ENCODE measurements at places on chromosomes 5 and 9.

- no peak for DNase-seq
These were observed 8.1 kb downstream of the FAM193B start for GRCh38 chr5:177546258-177546741.

DNA sequence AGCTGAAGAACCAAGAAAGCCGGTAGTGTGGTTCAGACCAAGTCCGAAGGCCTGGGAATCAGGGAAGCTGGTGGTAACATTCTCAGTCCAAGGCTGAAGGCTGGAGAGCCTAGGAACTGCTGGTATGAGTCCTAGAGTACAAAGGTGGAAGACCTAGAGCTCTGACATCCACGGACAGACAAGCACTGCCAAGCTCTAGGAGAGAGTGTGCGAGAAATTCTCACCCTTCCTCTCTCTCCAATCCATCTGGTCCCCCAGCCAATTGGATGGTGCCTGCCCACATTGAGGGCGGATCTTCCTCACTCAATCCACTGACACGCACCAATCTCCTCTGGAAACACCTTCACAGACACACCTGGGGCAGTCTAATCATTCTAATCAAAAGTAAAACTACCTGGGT lies 19.7 kb upstream of the ADAMTS19 start:
- DNase-seq, result no peak

- DNase-seq, result no peak
These were observed 125.5 kb downstream of the DIRAS2 start for GRCh38 chr9:90517103-90517502.

GRCh38 chr9:36207546-36208012 lies 16.9 kb downstream of the CLTA start:
- no peak for DNase-seq

DNA sequence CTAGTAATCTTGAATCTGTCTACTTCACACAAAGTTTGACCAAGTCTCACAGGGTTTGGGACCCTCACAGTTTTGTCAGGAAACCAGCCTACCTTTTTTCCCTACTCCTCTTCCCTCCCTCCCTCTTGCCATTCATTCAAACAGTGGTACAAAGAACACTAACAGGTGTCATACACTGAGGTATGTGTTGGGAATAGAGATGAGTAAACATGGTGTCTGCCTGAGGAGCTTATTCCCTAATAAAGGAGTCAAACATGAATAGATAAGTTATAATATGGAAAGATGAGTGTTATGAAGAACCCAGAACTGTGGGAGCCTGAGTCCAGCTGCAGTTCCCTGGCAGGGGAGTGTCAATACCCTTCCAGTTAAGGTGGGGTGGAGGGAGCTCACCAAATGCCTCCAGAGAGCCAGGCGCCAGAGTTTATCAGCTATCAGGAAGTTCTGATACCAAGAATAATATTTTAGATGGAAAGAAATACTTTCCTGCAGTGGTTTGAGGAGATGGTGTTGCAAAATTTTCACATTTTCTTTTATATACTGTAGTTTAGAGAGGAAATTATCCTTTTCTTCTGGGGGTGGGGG lies 183.4 kb upstream of the NR3C1 start:
- no peak for DNase-seq

DNA sequence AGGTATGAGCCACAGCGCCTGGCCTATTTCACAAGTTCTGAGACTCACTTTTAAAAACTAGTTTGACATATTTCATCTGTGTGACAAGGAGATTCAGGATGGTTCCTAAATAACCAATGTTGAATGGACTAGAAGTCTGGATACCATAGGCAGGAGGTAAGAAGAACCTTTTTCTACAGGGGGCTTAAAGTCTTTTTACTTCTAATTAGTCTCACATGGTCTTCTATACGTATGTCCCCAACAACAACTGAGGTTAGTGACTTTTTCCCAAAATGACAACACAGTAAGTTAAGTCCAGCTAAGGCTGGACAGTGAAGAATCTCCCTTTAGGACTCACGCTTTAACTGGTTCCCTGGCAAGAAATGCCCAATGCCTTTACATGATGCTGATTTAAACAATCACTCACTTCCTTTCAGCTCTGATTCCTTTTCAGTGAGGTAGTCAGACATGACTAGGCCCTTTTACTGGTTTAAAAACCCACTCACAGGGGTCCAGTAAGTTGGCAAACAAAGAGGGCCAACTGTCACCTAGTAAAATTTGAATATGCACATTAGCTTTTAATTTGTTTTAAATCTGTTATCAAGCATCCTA lies 12.1 kb upstream of the HAUS6 start:
- no peak for DNase-seq

- no peak for DNase-seq
These were observed 102.6 kb downstream of the DAB2IP start for GRCh38 chr9:121753802-121754654.

- DNase-seq, result no peak
These were observed 223.4 kb downstream of the DOCK8 start for GRCh38 chr9:438066-438465.

DNA sequence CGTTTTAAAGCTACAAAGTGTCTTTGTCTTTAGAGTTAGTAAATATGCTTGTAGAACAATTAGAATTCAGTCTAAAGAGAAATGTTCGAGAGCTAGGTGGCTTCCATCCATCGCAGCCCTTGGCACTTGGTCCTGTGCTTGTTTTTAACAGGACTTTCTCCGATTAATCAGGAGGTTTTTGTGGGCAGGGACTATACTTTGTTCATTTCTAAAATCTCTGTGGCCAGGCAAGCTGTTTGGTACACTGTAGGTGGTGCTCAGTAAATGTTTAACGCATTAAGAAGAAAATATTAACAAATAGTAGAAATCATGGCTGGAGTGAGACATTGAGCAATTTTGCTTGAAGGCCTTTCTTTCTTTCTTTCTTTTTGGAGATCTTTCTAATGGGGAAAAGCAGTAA lies 20.8 kb downstream of the AGXT2 start:
- no peak for DNase-seq

DNA sequence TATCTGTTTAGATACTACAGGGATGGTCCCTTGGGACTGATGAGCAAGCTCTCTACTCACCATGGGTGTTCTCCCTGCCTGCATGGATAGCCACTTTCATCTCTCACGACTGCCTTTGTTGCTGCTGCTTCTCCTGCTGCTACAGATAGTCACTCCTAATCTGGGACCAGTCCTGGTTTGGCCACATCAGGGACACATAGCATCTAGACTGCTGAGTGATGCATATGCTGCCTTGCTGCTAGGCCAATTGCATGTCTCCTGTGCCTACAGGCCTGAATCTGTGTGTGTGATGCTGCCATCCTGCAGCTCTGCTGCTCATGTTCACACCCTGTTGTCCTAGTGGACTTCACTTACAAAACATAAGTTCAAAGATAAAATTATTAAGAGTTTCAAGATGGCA lies 297.1 kb downstream of the HCN1 start:
- DNase-seq, result no peak

DNA sequence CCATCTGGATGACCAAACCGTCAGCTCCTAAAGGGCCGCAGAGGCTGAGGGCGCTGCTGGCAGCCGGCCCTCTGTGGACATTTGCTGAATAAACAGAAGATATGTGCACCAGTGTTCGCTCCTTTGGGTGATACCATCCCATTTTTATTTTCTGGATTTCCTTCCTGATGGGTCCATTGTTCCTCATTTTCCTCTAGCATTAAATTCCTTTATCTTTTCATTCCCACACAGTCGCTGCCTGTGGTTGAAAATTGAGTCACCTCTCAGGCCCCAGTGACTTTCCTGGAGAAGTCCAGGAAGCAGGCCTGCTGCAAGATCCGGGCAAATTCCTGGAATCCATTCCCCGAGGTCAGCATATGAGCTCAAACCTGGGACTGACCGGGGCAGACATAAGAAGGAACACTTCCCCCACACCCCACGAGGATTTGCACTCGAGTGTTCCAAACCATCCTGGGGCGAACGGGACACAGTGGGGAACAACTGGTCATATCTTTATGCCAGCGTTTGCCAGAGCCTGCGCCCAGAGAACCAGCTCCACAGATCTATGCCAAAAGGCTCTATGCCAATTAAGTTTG lies 86.7 kb upstream of the PCA3 start:
- peak; percentile 35 for DNase-seq

GRCh38 chr9:70046274-70047070 lies 2.8 kb downstream of the MAMDC2 start:
- DNase-seq, result peak; percentile 46

- no peak for DNase-seq
These were observed 166.2 kb downstream of the DEPDC1B start for GRCh38 chr5:60533789-60534188.

DNA sequence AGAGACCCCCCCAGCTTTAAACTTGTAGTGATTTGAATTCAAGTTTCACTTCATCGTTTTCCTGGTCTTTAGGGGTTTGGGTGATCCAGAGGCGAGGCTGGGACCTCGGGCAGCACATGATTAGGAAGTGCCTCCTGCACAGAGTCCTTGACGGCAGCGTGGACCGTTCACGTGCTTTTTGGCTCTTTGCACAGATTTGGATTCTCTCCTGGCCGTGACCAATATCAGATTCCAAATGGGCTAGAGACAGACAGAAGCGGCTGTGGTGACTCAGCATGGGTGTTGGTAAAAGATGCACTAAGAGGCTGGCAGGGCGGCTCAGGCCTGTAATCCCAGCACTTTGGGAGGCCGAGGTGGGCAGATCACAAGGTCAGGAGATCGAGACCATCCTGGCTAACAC lies 117.2 kb upstream of the CACNA1B start:
- no peak for DNase-seq

DNA sequence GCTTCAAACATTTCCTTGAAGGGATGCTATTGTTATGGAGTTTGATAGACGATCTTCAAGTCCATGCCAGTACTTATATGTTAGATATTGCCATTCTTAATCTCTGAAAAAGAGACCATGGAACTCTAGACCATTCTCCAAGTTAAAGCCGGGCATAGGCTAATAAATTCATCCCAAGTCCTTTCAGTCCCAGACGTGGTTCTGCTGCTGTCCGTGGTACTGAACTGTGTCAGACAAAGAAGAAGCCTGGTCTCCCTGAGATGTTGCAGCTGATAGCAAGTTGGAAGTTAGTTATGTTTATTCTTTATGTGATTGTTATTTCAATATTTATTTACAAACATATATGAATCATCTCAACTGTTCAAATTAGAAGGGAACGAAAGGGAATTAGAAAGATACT lies 158.7 kb downstream of the NMUR2 start:
- DNase-seq, result peak; percentile 28

DNA sequence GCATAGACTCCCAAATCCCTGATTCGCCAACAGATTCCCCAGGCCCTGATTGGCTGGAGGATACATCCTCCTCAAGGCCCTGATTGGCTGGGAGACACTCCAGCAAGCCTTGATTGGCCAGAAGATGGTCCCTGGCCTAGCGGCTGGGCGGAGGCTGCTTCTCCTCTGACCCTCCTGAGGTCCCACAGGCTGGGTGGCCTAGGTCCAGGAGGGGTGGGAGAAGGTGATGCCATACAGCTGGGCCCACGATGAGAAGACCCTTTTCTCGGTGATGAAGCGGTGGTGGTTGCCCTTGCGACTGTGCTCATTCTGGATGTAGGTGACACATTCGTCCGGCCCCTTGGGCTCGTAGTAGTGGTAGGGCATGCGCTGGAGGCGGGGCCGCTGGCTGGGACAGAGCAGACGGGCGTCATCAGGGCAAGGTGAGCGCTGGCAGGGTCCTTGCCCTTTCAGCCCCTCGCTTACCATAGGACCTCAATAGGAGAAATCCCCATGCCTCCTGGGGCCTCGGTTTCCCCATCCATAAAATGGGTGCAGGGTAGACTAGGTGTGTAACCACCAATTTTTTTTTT lies 9.0 kb upstream of the AK1 start:
- DNase-seq, result no peak

All from right hindlimb (tissue), 1 donor.